ENCODE measurements at places on chromosomes 6 and 20.
A peak's percentile ranks its signal among the peaks of the same experiment; 100 is the strongest.

- DNase-seq, result no peak
Measured at GRCh38 chr6:3235486-3235885, 8.0 kb upstream of the TUBB2B start.

GRCh38 chr20:35226884-35227681, 593 bp downstream of the MMP24 start:
- DNase-seq, result no peak

- no peak for DNase-seq
Measured at GRCh38 chr6:50834929-50835410, 16.3 kb downstream of the TFAP2B start.

DNA sequence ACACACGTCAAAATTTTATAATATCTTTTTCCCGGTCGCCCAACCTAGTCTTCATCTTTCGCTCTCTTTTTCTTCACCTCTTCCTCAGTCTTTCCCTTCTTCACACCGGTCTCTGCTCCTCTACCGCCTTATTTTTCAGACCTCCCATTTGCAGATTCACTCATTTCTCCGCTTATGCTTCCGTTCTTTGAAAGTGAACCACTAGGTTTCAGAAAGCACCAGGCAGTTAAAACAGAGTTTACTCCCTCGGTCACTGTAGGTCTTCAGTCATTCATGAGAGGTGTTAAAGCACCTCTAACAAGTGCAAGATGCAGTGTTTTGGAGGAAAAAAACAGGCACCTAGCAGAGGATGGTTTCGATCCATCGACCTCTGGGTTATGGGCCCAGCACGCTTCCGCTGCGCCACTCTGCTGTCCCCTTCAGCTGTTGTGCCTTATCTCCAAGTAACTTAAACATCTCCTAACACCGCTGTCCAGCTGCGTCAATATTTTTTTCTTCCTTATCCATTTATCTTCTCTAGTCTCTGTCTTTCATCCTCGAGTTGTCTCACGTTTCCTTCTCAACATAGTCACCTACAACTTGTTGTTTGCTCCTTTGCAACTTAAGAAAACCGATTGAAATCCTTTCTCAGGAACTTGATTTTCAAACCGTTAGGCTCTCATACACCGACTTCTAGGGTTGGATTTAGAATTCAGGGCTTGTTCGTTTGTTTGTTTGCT, 119.7 kb upstream of the ZNF184 start:
- peak; percentile 77 for DNase-seq
